ENCODE measurements at places on chromosomes 4 and X. TPM values are rescaled to one million over a fixed set of nuclear protein-coding genes. Genes with fewer than 3 reads are reported as not detected.

Gene BMP3
- not detected for total RNA-seq

DNA sequence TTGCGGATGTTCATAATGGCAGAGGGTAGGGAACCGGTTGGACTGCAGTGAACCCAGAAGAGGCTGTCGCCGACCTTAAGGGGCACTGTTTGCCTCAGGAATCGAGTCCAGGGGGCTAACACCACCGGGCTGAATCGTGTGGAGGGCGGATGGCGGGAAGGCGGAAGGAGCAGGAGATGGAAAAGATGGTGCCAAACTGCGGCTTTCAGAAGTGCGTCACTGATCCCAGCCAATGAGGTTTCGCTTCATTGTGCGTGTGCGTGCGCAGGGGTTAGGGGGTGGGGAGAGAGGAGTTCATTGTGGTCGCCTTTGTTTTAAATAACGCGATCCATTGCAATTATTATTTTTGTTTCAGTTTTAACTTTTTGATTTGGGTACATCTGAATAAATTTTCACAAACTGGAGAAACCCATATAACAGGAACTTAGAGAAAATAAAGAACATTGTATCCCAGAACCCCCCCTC lies at the start of gene NAA11:
Gene NAA11, minus strand, starts transcription at position 198 of the 465 bp plus-strand sequence. Its CDS starts 184 bp downstream, at position 14.
- DNase-seq = no peak
- no peak within 1 kb of the TSS for H3K27ac ChIP-seq
- H3K4me3 ChIP-seq = no peak within 1 kb of the TSS

DNA sequence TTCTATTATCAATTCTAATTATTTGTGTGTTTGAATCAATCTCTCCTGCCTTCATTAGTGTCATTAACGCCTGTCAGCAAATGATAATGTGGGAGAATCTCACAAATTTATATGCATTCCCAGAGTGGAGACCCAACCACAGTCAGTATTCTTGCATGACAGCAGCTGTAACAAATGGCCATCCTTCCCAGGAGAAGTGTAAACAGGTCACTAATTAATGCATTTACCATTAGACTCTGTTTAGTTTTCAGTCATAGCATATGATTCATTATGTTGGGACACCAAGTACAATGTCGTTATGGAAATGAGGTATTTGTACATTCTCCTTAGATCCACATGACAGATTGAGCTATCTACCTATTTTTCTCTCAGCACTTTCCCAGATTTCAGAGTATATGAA lies 50.5 kb downstream of the CT47B1 start:
- no peak overlapping the region for H3K4me3 ChIP-seq
- no peak for DNase-seq
- no peaks in the 10 kb centered on the region for H3K36me3 ChIP-seq
- H3K27ac ChIP-seq = no peak overlapping the region
- H3K27me3 ChIP-seq = no peaks in the 10 kb centered on the region

- no peaks in the 10 kb centered on the region for H3K36me3 ChIP-seq
- H3K4me1 ChIP-seq = peaks cover 3% of the 10 kb centered on the region
- DNase-seq = no peak
- no peak overlapping the region for H3K4me3 ChIP-seq
- no peak overlapping the region for H3K27ac ChIP-seq
- H3K27me3 ChIP-seq = no peaks in the 10 kb centered on the region
Measured at GRCh38 chrX:150504397-150505182, 63.8 kb upstream of the MTM1 start.

DNA sequence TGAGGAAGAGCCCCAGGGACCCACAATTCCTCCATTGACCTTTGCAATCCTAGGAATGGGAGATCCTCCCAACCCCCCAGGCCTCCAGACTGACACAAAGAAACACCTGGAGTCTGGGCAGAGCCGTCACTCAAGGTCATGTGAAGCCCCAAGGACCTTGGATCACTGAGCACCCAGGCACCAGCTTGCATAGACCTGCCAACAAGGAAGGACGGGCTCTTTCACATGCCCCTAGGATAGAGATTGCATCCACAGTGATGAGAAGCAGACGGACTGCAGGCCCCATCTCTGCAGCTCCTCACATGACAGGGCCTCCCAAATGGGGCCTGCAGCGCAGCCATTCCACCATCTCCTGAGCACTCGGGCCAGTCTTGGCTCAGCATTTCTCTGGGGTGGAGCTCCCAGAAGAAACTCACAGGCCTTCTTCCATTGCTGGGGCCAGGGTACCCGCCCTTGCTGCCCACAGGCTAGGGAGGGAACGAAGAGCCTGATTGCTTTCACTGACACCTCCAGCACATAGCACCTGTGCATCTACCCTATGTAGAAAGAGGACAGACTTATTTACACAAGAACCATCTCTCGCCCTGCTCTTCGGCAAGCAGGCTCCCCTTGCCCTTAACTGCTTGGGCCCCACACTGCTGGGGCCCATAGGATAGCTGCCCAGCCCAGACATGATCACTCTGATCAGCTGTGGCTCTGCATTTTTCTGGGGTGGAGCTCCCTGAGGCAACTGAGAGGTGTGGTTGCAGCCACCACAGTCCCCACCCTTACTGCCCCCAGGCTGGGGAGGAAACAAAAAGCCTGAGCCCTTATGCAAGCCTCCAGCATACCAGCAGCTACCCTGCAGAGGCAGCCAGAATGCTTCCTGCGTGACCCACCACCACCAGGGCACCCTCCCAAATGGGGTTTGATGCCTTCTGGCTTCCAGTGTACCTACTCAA lies 185.7 kb upstream of the ZCCHC13 start:
- H3K27me3 ChIP-seq = no peaks in the 10 kb centered on the region
- DNase-seq = no peak
- no peak overlapping the region for H3K27ac ChIP-seq
- H3K36me3 ChIP-seq = peaks cover 4% of the 10 kb centered on the region
- no peaks in the 10 kb centered on the region for H3K4me1 ChIP-seq

- no peak for DNase-seq
- no peaks in the 10 kb centered on the region for H3K27me3 ChIP-seq
- no peaks in the 10 kb centered on the region for H3K36me3 ChIP-seq
- no peak overlapping the region for H3K4me3 ChIP-seq
Measured at GRCh38 chr4:24285759-24286158, 298.6 kb downstream of the DHX15 start.

Gene MAGEA8
- not detected for total RNA-seq

Gene PABPC1L2B
- total RNA-seq = not detected

DNA sequence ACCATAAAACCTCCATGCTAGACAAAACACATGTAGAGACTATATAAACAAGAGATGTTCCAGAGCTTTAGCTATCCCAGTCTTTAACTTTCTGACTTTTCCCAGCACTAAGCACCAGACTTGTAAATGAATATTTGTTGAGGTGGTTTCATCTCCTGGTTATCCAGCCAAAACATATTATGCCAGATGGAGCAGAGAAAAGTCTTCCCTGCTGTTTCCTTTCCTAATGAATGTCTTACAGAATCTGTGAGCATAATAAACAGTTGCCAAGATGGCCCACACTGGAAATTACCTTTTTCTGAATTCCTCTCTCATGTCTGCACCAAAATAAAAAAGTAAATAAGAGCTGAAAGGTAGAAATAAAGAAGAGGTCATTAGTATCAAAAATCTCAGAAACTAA lies 159.2 kb downstream of the TECRL start:
- no peak overlapping the region for H3K4me3 ChIP-seq
- no peaks in the 10 kb centered on the region for H3K36me3 ChIP-seq
- H3K27me3 ChIP-seq = no peaks in the 10 kb centered on the region
- H3K27ac ChIP-seq = no peak overlapping the region

- peak overlapping the region; percentile 52 for H3K4me3 ChIP-seq
- H3K27me3 ChIP-seq = no peaks in the 10 kb centered on the region
Measured at GRCh38 chrX:100645106-100645505, 1.1 kb downstream of the SRPX2 start.

DNA sequence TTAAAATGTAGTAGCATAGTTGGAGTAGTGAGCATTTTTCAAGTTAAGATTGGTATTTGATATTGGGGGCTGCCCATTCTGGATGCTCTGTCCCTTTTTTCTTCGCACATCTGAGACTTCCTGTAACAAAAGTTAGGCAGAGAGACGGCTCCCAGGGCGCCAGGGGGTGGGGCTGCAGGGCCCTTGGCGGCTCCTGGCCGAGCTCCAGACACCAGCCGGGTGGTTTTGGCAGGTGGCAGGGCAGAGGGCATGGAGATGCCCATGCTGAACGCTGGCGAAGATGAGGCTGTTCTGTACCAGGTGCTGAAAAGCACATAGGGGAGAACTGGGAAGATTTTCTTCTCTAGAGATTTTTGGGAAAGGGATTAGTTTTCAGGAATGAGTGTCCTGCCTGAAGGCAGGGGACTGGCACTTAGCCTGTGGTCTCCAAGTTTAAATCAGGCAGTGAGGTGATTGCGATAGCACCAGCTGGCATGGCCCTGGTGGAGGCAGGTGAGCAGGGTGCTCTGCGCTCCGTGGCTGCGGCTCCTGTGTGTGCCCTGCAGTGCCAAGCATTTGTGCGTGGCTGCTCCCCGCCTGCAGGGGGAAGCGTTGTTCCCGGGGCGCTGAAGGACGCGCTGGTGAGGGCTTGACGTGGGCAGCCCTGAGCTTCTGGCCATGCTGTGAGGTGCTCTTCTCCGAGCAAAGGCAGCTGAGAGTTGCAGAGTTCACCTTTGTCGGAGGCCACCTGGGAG lies 23.6 kb upstream of the HGFAC start:
- H3K27ac ChIP-seq = no peak overlapping the region
- no peaks in the 10 kb centered on the region for H3K27me3 ChIP-seq
- H3K4me3 ChIP-seq = no peak overlapping the region

- H3K36me3 ChIP-seq = no peaks in the 10 kb centered on the region
- no peak overlapping the region for H3K4me3 ChIP-seq
- peaks cover 5% of the 10 kb centered on the region for H3K4me1 ChIP-seq
- H3K27me3 ChIP-seq = no peaks in the 10 kb centered on the region
- H3K27ac ChIP-seq = no peak overlapping the region
- no peak for DNase-seq
Measured at GRCh38 chrX:149987613-149988012, 49.3 kb upstream of the EOLA2 start.
